Activated CD4-positive, alpha-beta T cell treated with anti-CD3 and anti-CD28 coated beads for 1 hour (primary cell): ENCODE measurements at places on chromosomes 7 and 10.

DNA sequence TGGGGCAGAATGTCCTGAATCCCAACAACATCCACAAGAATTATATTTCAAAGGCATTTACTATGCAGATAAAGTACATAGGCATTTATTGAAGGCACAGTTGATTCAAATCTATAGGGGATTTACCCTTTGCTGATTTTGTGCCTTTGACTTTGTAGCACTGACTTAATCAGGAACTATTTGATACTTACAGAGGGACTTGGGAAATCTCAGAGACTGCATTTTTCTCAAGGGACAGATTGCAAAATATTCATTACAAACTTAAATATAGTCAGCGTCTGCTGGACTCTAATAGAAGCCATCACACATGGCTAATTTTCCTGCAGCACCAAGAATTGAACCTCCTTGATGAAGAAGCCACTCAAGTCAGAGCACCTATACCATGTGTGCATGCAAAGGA lies 44.9 kb downstream of the FAS start:
- DNase-seq, result no peak

DNA sequence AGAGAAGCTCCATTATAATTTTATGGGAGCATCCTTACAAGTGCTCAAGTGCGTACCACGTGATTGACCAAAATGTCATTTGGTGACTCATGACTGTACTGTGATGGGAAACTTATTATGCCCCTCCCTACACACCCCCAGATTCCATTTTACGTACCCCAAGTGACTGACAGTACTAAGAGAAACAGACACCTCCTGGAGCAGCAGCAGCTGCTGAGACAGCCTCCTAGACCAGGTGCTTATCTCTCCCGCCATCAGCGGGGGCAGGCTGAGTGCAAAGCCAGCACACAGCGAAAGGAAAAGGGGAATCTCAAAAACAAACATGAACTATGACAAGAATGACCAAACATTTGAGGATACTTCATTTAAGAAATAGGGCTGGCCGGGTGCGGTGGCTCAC lies 4.2 kb upstream of the ADAM12 start:
- no peak for DNase-seq

GRCh38 chr10:133179128-133179520 lies 19.1 kb downstream of the KNDC1 start:
- no peak for DNase-seq

DNA sequence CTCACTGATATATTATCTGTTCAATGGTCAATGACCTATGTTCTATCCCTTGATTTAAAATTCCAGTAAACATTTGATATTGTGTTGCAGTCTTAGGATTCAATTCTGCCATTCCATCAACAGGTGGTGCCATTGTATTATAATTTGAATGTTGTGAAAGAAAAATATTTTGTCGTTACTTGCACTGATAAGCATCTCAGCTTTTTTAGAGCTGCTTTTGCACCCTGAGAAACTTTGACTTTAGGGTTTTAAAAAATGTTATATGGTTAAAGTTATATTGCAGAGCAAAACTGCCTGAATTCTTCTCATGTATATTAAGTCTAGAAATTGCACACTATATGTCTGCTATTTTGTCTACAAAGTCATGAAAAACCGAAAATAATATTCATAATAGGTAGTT lies 18.8 kb upstream of the MINDY3 start:
- no peak for DNase-seq

DNA sequence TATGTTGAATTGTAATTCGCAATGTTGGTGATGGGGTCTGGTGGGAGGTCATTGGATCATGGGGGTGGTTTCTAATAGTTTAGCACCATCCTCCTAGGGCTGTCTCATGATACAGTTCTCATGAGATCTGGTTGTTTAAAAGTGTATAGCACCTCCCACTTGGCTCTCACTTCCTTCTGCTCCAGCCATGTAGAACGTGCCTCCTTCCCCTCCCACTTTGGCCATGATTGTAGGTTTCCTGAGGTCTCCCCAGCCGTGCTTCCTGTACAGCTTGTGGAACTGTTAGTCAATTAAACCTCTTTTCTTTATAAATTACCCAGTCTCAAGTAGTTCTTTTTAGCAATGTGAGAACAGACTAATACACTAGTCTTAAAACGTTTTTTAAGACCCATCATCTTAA lies 15.6 kb upstream of the HECW1 start:
- DNase-seq, result no peak

GRCh38 chr7:69775231-69775771 lies 177.0 kb downstream of the AUTS2 start:
- no peak for DNase-seq
